ENCODE measurements at places on chromosomes 5 and 9.

GRCh38 chr9:132367613-132368313 is 13.0 kb upstream of the SETX start:
- DNase-seq = no peak

GRCh38 chr9:114078021-114078780 is at the start of gene AMBP:
AMBP (minus strand) TSS chr9:114078300; CDS start chr9:114078209, 91 bp downstream.
- no peak for DNase-seq

DNA sequence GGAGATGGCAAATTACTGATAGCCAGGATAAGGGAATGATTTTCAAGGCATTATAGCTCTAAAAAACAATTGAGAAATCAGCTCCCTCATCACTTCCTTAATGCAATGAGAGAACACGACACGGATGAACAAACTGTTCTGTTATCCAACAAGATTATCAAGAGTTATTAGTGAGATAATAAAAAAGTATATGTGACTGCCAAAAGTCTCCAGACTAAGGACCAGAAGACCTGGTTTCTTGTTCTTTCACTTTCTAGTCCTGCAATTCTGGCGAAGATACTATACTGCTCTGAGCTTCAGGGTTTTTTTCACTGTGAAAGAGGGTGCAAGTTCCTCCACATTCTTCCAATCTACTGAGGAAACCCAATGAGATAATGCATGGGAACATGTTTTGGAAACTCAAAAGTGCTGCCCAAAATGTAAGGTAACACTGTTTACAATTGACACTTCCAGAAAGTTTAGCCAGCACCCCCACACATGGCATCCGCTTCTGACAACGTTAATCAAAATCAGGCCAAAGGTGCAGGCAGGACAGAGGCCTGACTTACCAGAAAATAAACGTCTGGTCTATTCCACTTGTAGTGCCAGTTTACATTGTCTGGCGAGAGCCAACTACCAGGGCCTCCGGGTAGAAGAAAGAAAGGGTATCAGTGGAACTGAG is 254.2 kb downstream of the DOCK8 start:
- no peak for DNase-seq

GRCh38 chr9:117757561-117758190 is 53.5 kb downstream of the TLR4 start:
- no peak for DNase-seq

DNA sequence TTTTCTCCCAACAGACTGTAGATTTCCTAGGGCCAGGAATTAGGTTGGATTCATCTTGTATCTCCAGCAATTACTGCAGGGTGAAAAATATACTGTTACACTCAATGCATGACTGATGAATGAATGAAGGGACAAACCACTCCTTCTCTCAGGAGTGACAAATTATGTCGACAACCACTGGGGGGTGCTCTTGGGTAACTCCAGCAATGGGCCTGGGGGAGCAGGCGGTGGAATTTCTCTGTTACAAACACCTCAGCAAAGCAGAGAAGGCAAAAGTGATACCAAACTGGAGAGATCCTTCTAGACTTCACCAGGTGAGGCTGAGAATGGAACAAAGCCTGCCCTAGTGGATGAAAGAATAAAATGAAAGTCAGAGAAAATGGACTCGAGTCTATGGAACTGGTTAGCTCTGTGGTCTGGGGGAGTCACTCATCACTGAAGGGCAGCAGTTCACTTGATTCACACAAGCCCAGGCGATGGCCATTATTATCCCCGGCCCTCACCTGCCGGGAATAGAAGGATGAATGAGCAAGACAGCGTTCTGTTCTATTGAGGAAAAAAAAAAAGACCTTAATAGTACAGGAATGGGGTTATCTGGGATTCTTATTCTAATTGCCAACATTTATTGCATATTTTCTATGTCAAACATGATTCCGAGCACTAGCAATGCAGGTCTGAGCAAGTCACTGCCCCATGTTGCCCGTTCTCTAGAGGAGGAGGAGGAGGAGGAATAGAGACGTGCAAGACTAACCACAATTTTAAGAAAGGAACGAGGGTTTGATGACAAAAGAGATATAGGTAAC is 341.1 kb downstream of the ASTN2 start:
- DNase-seq = no peak

GRCh38 chr9:120366644-120367019 is 213.3 kb downstream of the CDK5RAP2 start:
- DNase-seq = peak; percentile 91

DNA sequence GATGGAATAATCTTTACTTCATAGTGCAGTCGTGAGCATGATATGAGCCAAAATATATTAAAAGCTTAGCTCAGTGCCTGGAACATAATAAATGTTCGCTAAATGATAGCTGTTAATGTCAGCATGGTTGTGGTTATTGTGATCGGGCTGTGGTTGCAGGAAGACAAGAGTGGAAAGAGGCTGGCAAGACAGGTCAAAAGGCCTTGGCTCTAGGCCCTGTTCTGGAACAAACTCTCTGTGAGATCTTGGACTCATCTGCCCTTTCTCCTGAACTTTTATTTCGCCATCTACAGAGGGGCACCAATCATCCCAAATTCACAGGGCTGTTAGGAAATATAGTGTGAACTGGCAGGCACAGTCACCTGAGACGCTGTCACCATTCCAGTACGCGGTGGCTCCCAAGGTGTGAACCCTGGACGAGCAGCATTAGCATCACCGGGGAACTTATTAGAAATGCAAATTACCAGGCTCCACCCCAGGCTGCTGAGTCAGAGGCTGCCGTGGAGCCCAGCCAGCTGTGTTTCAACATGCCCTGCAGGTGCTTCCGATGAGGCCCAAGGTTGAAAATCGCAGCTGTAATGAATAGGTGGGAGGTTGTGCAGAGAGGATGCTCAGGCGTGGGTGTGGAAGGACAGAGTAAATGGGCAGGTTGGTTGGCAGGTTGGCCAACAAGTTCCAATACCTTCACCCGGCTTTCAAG is 50.2 kb upstream of the SAP30L start:
- no peak for DNase-seq

DNA sequence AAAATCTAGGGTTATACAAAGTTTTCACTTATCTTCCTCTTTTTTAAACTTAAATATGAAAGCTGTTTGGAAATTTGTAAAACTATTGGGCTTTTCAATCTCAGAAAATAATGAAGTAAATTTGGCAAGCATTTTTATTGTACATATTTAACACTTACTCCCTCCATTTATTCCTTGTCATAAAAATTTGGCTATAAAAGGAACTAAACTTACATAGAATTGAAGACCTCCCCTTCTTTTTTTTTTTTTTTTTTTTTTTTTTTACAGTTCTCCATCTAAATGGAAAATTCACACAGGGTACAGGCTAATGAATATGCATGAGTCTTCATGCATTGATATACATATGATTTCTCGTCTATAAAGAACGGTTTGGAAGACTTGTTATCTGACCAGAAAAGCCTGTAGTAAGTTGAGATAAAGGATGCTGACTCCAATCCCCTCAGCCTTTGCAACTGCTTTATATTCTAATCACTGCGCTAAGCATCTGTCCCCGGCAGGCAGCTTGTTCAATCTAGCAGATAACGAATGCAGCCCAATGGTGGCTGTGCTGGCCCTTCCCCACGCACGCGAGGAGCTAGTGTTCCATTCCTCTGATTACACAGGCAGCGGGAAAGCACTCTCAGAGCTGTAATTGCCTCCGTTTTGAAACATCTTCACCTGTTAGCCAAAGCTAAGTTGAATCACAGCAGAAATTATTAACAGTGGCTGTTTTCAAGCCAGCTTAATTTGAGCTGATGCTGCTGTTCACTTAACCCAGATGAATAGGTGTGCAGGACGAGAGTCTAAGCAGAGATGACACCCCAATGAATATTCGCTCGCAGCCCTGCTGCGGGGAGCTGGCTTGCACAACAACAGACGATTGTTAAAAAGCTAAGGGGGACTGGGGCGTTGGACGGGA is 453.8 kb upstream of the ZNF608 start:
- DNase-seq = no peak

GRCh38 chr9:127780126-127780885 is 1.8 kb upstream of the SH2D3C start:
- DNase-seq = no peak

GRCh38 chr9:34715639-34716215 is 5.8 kb upstream of the CCL21 start:
- no peak for DNase-seq

Measured in SW 1271 (cell line).